AML-193 (cell line): ENCODE measurements at places on chromosomes 12 and 14.
A peak's percentile ranks its signal among the peaks of the same experiment; 100 is the strongest.

DNA sequence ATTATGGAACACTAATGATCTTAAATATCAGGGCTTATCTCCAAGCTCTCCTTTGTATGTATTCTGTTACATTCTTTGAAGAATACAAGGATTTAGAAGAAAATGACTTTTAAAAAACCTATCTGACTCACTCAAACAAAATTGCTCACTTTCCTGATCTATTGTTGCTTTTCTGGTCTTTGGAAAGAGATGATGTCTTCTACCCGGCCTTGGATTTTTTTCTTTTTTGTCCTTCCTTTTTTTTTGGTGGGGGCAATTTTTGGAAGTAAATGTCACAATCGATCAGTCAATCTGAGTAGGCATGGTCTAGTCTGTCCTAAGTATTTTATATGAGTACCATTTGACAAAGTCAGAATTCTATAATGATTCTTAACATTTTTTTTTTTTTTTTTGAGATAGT, 10.5 kb upstream of the CALM1 start:
- no peak for DNase-seq

DNA sequence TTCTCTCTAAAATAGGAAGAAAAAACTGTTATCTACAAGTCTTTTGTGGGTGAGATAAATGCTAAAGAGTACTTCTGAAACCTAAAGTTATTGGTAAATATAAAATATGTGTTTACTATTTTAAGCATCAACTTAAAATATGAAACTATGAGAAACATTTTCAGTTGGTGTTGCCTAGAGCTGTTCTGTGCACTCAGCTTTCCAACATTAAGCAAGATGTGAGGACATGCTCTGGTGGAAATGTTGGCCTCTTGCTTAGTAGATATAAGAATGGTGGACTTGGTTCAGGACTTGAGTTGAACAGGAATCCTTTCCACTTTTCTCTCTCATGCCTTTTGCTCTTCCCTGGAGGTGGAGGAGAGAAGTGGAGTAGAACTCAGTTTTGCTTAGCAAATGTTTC, 164.1 kb upstream of the PELI2 start:
- no peak for DNase-seq

GRCh38 chr12:81992461-81992860, 233.3 kb upstream of the PPFIA2 start:
- peak; percentile 30 for DNase-seq

- DNase-seq = no peak
Observed at GRCh38 chr14:35331605-35332516, 39.7 kb downstream of the PSMA6 start.

- DNase-seq = peak; percentile 47
Observed at GRCh38 chr12:49357103-49357678, 10.1 kb upstream of the SPATS2 start.

- DNase-seq = no peak
Observed at GRCh38 chr12:52524898-52525591, 4.9 kb upstream of the KRT5 start.

- no peak for DNase-seq
Observed at GRCh38 chr14:101873991-101874390, 90.4 kb upstream of the DYNC1H1 start.

DNA sequence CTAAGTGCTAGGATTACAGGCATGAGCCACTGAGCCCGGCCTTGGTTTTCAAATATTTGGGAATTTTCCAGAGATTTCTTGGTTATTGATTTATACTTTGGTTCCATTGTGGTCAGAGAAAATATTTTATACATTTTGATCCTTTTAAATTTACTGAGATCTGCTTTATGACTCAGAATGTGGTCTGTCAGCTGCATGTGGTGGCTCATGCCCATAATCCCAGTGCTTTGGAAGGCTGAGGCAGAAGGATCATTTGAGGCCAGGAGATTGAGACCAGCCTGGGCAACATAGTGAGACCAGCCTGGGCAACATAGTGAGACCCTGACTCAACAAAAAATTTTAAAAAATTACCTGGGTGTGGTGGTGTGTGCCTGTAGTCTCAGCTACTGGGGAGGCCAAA, 49.8 kb downstream of the ADCK1 start:
- DNase-seq = no peak

DNA sequence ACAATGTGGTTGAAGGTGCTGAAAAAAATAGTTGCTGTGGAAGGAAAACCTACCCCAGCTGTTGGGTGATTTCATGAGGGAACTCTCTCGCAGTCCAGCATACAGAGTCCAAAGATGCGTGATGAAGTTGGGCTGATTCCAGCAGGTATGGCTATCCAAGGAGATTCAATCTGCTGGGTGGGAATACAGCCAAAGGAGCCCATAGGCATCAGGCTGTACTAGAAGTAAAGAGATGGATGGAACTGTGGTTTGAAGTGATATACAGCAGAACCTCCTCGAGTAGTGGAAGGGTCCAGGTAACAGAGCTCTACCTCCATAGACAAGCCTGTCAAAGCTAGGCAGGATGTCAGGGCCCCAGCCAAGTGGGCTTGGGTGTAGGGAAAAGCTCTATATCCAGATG, 11.5 kb upstream of the TMTC2 start:
- DNase-seq = no peak

GRCh38 chr12:3226264-3226663, 149.1 kb downstream of the TSPAN9 start:
- DNase-seq = no peak

- DNase-seq = no peak
Observed at GRCh38 chr14:62289471-62289870, 527.3 kb downstream of the SNAPC1 start.

- DNase-seq = no peak
Observed at GRCh38 chr12:9636851-9637206, 29.1 kb upstream of the KLRB1 start.

GRCh38 chr14:69156224-69156623, 3.3 kb upstream of the DCAF5 start:
- DNase-seq = no peak

- no peak for DNase-seq
Observed at GRCh38 chr14:34012978-34013720, 62.3 kb upstream of the EGLN3 start.

- DNase-seq = no peak
Observed at GRCh38 chr12:131112700-131113290, 159.1 kb downstream of the ADGRD1 start.

DNA sequence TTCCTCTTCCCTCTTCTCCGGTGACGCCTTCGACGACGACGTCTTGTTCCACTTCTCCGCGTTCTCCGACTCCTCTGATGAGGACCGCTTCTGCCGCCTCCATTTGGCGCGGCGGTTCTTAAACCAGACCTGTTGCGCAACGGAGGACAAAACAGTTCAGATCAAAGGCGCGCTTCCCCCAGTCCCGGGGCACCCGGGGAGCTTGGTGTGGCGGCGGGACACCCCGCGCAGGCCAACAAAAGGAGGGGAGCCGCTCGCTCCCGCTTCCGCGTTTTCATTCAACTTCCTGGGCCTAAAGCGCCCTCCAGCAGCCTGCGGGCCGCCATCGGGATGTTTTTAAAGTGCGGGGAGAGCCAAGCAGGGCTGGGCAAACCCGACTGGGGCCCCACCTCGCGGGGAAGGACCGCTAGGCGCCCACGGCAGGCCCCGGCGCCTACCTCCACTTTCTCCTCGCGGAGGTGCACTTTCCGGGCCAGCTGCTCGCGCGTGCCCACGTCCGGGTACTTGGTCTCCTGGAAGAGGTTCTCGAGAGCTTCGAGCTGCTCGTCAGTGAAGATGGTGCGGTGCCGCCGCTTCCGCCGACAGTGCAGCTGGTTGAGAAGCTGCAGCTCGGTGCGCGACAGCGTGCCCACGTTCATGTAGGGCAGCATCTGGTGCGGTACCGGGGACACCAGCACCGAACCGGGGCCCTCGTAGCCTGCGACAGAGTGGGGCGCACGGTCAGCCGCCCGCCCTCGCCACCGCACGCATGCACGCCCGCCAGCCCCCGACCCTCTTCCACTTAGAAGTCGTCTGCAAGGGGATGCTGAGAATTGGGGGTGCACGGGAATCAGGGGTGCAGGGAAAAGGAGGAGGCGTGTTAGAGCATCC, 1.2 kb downstream of the GSC start:
- no peak for DNase-seq

DNA sequence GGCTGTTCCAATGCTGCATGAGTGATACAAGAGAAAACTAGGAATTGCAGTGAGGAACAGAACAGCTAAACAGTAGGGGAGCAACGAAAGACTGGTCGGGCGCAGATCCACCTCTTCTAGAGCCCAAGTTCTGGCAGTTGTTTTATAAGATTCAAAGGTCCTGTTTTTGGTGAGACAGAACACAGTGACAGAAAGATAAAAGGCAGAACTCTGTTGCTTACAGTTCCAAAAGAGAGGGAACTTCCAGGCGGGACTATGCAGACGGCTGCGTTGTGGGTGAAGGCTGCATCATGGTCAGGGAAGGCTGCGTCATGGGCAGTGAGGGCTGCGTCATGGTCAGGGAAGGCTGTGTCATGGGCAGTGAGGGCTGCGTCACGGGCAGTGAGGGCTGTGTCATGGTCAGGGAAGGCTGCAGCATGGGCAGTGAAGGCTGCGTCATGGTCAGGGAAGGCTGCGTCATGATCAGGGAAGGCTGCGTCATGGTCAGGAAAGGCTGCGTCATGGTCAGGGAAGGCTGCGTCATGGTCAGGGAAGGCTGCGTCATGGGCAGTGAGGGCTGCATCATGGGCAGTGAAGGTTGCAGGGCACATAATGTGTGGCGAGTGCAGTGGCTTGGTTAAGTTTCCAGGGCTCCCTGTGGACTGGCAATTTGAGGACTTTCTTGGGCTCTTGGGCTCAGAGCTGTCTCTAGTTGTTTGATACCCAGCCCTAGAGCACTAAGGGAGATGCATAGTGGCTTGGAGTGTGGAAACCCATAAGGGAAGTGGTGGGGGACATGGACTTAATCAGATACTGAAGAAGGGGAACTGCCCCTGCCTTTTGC, 619.9 kb downstream of the AACS start:
- DNase-seq = no peak

DNA sequence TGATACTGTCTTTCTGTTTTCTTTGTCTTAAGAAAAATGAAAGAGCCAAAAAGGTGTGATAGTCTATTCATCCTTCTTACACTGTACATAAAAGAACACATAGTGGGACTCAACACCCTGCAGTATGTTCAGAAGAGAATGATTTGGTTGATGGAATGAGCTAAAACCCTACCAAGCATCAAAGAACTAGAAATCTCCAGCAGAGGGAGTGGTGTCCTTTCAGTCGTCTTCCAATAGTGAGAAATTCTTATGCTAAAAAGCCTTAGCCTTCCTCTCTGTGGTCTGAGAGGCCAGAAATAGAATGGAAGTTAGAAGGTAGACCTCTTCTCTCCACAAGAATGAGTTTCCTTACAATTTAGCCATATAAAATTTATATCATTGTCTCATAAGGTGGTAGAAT, 393.4 kb upstream of the SEL1L start:
- DNase-seq = peak; percentile 23

DNA sequence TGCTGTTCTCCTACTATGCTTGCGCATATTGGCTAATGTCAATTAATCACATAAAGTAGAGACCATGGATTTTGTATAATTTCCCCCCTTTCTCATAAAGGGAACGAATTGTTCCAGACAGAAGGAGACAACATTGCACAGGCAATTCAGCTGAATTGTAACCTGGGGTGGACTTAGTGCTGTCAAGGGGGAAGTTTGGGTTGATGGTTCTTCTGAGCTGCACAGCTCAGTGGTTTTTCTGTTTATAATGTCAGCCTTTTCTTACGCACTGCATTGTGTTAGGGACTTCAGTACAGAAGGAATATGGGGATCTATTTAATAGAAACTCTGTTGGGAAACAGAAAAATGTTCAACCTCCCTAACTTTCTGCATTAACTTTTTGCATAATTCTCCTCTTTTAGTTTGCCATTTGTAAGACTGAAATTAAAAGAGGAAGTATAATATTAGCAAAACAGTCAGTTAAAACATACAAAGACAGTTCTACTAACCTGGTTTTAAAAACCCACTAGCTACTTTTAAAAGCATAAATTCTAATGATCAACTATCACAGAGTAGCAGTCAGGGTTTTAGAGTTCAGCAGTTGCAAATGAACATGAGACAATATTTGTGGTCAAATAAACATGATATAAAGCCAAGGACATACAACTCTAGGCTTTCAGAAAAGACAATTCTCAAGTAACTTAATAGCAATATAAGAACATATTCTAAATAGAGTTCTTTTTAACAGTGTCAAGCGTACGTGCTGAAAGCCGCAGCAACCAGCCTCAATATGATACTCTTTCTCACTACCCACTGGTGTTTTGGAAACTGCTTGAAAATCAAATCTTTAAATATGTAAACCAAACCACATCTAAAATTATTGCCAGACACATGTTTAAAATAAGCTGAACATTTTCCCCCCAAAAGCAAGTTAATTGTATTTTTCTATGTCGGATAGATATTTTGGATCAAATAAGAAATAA, 393.0 kb downstream of the FSCB start:
- no peak for DNase-seq

GRCh38 chr12:72442217-72442616, 170.0 kb downstream of the TRHDE start:
- DNase-seq = no peak

- DNase-seq = peak; percentile 59
Observed at GRCh38 chr14:105021656-105022275, 883 bp upstream of the CDCA4 start.

DNA sequence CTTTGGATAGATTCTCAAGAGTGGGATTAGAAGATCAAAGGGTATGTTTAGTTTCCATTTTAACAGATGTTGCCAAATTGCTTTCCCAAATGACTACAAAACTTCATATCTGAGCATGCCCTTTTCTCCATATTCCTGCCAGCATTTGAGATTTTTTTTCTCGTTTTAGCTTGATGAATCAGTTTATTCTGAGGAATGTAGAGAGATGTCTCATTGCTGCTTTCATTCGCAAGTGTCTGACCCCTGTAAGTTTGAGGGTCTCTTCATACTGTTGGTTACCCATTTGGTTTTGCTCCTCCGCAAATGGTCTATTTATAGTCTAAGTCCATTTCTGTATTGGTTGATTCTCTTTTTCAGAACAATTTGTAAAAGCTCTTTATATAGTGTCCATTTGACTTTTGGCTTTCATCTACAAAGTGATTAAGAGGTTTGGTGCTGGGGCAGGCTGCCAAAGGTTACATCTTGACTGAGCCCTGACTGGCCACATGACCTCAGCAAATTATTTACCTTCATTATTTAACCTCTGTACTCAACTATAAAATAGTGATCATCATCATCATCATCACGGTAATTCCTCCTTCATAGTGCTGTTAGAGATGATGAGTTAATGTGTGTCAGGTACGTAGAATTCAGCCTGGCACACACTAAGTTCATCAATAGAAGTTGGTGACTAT, 33.6 kb downstream of the HCAR2 start:
- no peak for DNase-seq

DNA sequence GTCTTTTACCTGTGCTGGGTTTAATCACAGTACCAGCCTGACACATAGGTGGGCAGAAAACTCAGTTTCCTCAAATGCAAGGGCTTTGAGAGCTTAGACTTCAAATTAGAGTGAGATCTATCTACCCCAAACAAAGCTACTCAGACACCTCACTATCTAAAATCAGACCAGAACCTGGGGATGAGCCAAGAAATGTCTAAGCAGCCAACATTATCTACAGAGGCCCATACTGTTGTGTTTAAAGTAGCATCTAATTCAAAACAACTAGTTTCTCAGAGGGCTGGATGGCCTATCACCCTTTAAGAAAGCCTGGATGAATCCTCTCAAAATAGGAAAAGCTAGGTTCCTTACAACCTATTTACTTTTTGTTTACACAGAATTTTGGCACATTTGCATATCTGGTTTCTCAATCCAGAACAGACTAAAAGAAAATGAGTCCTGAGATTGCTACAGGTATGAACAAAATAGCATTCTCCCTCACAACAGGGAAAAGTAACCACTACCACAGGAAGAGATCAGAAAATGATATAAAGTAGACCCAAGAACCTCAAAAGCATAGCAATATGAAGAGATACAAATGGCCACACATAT, 142.4 kb downstream of the ZFP36L1 start:
- no peak for DNase-seq

- DNase-seq = peak; percentile 91
Observed at GRCh38 chr12:55716582-55716957, 724 bp downstream of the BLOC1S1 start.
